ENCODE measurements at places on chromosomes 12 and 14.
A peak's percentile ranks its signal among the peaks of the same experiment; 100 is the strongest.

DNA sequence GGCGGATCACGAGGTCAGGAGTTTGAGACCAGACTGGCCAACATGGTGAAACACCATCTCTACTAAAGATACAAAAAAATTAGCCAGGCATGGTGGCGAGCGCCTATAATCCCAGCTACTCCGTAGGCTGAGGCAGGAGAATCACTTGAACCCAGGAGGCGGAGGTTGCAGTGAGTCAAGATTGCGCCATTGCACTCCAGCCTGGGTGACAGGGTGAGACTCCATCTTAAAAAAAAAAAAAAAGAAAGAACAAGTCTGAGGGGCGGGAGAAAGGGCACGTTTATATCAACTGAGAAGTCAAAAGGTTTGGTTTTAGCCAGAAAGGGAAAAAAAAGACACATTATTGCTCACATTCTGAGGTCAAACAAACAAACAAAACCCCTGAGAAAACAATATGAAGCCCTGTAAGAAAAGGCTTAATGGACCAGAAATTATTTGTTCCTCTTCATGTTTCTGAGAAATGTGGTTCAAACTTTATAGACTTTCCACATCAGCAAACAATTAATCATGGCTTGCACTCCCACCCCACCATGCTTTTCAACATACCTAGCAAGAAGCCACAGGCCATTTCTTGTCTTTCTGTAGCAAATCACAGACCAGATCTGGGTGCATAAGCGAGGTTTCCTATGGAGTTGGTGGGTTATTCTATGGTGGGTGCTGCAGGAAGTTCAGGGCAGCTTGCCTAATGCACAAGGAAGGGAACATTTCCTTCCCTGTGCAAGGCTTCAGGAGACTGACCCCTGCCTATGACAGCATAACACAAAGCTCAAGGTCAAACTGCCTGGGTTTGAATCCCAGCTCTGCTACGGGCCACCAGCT lies 80.1 kb downstream of the SSPN start:
- DNase-seq, result no peak

DNA sequence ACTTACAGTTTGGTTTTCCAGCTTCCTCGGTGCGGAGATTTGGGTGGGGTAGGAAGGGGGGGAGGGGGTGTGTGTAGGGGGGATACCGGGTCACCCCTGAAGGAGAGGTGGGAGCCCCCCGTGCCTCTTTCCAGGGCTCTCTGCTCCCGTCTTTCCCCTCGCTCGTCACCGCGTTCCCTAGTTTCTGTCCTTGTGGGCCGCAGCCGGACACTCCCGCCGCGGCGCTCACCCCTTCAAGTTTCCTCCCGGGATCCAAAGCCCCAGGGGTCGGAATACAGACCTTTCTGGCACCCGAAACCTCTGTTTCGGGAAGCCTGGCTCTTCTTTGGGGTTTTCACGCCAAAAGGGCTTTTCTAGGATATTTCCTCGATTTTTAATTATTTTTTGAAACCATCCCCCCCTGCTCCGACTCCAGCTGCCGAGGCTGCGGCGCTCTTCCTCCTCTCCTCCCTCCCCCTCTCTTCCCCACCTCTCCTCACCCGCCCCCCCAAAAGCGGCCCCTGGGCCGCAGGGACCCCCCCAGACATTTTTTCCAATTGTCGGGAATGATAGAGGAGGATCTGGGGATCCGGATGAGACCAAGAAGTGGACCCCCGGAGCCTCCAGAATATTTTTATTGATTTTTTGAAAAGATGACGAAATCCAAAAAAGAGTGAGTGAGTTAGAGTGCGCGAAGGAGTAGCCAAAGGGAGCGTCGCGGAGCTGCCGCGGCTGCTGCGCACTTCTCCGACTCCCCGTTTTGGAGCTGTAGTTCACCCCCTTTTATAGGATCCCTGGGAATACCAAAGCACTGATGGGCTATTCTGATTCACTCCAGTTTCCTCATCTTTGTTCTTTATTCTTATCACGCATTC lies 1.7 kb downstream of the CCND2 start:
- DNase-seq, result no peak

GRCh38 chr12:1936406-1937320 lies 18.2 kb upstream of the CACNA2D4 start:
- DNase-seq, result no peak

DNA sequence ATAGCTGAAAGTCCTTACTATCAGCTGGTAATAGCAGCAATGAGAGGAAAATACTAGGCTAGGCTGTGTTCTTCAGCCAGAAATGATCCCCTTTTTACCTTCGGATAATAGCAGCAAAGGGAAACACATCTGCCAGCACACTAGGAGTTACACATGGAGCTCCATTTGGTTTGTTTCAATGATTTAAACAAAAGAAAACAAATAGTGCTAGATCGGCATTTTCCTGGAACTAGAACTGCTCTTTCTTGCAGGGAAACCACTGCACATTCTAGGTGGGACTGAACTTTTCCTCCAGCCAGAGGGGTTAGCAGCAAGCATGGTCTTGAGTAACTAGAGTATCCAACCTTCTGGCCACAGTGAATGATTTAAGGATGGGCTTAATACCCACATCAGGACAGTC lies 117.6 kb downstream of the PDE6H start:
- no peak for DNase-seq

DNA sequence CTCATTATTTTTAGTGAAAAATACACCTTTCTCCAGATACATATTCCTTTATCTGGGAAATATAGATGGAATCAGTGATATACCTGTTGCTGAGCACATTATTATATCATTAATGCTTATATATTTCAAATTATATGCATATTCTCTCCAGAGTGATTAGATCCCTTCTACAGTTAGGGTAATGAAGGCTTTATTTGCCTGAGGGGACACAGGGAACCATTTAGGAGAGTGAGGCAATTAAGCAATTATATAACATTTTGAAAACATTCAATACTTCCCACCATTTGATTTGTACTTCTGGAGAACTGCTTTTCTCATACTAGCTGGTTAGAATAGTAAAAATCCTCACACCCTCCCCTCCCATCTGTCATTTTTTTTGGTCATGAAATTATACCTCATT lies 212.8 kb upstream of the NOVA1 start:
- no peak for DNase-seq

- DNase-seq, result no peak
Measured at GRCh38 chr12:53224061-53224896, 7.7 kb downstream of the RARG start.

DNA sequence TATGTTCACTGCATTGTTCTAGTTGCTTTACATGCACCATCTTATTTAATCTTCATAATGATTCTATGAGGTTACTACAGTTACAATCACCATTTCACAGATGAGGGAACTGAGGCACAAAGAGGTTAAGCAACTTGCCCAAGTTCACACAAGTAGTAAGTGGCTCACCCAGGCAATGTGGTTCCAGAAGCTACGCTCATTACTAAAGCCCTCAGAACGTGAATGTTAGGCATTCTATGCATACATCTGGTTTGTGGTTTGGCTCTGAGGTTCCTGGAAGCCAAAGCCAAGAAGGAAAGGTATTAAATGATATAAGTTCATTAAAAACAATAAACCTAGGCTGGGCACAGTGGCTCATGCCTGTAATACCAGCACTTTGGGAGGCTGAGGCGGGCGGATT lies 14.4 kb upstream of the VRTN start:
- DNase-seq, result no peak

GRCh38 chr14:103500148-103500990 lies 22.3 kb downstream of the CKB start:
- DNase-seq, result peak; percentile 76

DNA sequence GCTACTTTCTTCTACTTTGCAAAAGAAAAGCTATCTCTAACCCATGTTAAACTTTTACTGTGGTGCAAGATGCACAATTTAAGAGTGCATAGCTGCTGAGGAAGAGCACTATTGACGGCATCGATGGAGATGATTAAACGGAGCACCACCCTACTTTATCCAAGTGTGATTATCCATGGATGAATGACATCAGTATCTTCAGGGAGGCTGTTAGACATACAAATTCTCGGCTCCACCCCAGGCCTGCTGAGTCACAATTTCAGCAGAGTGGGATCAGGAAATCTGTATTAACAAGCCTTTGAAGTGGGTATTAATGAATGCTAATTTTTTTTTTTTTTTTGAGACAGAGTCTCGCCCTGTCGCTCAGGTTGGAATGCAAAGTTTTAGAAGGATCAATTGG lies 16.2 kb downstream of the SLC2A14 start:
- no peak for DNase-seq

DNA sequence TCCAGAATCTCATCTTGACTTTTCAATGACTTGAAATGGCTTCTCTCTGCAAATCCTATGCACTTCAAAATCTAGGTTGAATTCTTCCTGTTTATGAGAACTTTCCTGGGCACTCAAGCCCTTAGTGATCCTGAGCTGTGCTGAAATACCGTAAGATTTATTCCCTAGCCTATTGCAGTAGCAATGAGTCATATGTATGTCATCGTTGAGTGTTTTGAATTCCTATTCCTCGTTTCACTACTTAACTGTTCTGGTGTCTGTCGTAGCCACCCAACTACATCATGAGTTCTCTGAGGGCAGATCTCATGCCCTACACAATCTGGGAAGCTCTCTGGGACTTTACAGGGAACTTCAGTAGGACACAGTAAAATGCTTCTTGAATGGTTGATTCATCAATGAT lies 190.8 kb upstream of the TMEM132C start:
- DNase-seq, result no peak

DNA sequence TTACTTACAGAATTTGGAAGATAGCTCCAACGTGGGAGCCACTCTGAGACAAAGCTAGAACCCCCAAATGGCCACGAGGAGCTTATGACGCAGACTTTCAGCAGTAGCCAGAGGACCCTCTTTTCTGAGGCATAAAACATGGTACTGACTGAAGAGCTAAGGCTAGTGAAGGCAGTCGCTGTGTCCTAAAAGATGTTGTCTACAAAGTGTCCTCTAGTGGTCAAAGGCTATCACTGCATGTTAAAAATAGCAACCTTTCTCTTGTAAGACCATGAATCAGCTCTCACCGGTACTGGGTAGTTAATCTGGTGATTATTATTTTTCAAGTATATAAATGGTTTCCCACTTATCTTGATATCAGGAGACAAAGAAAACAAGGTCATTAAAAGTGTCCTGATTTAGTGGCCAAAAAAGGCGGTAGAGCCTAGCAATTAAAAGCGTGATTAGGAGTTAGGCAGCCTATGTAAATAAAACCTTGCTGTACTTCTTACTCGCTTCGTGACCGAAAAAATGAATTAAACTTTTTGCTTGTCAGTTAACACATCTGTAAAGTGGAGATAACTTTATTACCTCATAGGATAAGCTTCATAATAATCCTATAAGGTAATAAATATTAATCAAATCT lies 47.0 kb upstream of the LGR5 start:
- peak; percentile 20 for DNase-seq
